ENCODE measurements at places on chromosomes 11 and 22.

DNA sequence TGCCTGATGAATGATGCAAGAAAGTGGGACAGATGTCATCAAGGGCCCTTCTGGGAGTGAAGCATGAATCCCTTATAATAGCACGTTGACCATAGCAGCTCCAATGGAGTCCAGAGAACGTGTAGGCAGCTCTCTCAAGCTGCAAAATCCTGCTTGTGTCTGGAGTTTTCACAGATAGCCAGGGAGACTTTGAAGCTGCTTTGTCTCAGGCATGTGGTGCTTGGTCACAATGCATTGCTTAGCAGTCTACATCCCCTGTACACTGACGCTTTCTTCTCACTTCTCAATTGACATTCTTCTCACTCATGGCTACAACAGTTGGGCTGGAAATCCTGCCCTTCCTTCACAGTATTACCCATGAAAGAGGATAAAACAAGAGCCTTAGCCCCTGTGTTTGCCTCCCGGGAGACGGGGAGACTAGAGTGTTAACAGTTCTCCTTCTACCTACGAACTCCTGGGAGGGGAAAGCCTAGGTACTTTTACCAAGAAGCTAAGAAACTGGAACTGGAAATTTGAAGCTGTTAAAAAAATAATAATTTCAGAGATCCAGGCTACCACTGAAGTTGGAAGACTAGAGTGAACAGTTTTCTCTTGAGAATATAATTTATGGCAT is 20.7 kb upstream of the MMP7 start:
- no peak for DNase-seq

DNA sequence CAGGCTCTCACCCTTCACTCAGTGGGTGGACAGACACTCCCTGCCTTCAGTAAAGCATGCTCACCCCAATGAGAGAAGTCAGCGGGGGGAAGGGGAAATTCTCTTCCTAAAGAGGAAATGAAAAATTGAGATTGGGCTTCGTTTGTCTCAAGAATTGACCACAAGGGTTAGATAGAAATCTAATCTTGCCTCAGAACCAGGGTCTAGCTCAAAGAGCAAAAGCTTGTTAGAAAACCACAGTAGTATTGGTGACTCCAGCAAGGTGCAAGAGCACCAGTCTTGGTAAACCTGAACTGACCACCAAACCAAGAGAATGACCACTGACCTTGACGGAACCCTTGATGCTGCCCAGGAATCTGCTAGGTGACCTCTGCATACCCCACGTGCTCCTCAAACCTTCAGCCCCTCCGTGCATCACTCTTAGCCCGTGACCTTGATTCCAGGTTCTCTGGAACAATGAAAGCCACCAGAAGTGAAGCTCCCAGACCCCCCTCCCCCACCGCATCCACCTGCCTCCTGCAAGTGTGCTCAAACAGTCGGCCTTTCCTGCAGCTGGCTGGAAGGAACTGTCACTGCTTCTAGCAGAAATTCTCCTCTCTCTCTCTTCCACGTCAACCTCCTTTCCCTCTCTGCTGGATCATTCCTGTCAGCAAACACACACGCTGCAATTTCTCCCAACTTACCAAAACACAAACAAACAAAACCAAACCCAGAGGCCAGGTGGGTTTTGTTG is 3.1 kb upstream of the TMA7B start:
- DNase-seq, result no peak

- DNase-seq, result no peak
These were observed 1.9 kb downstream of the TMA7B start for GRCh38 chr22:39962071-39962470.

DNA sequence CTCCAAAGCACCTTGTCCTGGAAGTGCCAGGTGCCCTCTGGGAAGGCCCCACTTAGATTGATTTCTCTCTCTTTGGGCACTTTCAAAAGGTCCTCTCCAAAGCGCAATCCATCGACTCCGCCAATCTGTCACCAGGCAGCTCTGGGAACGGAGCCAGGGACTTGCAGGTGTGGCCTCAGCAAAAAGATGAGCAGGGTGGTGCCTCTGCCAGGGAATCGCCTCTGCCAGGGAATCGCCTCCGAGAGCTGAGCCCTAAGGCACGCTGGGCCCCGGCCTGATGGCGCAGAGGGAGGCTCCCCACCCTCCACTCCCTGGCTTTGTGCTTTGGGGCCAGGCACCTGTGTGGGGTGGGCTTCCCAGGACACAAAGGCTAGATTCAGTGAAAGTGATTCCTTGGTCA is 1391.3 kb downstream of the TBC1D22A start:
- DNase-seq, result no peak

DNA sequence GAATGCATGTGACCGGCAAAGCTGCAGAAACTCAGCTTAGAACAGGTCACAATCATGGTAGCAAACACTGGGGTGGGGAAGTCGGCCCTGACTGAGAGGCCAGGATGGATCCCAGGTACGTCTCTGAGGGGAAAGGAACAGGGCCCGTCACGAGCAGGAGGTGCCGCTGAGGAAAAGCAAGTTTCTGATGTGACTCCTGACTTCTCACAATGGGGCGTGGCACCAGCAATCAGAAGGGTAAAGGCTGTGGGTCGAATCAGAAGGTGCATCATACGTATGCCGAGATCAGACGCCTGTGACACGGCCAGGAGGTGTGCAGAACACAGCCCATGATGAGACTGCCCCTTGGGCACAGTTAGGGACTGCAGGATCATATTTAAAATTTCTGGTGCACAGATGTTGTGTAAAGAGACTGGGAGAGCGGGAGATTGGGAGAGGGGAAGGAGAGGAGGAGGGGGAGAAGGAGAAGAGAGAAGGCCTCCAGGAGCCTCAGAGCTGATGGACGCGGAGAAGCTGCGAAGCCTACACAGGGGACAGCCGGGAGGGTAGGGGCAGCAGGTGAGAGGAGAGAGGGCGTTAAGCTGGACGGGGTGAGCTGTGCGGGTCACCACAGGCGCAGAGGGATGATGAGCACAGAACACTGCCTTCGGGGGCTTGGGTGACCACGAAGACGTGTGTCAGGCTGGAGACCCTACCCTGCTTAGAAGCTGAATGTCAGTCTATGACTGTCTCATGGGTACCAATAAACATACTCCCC is 30.7 kb downstream of the KRTAP5-5 start:
- DNase-seq, result no peak

Measured in astrocyte of the cerebellum (primary cell).